ENCODE measurements at places on chromosomes 6 and 20.

- DNase-seq = peak; percentile 55
These were observed 518.6 kb downstream of the BMP2 start for GRCh38 chr20:7285918-7286556.

- DNase-seq = no peak
These were observed 20.5 kb upstream of the TMEM181 start for GRCh38 chr6:158539413-158539812.

DNA sequence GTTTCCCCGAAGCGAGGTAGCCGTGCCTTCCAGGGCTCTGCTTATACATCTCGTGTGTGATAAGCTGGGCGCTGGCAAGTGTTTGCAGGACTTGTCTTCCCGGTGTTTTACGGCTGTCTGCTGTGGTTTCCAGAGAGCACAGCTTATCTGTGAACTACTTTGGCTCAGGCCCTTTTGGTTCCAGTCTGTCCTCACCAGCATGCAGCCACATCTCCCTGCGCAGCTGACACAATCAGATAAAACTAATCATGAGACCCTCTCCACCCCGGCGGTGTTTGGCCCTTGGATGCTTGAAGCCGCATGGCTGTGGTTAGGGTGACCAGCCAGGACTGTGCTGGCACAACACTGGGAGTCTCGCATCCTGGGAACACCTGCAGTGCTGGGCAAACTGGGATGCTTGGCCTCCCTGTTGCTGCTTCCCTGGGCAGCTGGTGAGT, 241.8 kb upstream of the FOXQ1 start:
- no peak for DNase-seq

GRCh38 chr20:44404204-44405181, 49.0 kb downstream of the HNF4A start:
- peak; percentile 41 for DNase-seq

GRCh38 chr20:50587291-50587961, 77.2 kb downstream of the PTPN1 start:
- no peak for DNase-seq

GRCh38 chr20:39309458-39309857, 347.3 kb downstream of the DHX35 start:
- no peak for DNase-seq

GRCh38 chr20:29301624-29302259, 1955.7 kb upstream of the DEFB115 start:
- DNase-seq = no peak

- DNase-seq = no peak
These were observed 15.4 kb downstream of the METTL24 start for GRCh38 chr6:110342759-110343158.

DNA sequence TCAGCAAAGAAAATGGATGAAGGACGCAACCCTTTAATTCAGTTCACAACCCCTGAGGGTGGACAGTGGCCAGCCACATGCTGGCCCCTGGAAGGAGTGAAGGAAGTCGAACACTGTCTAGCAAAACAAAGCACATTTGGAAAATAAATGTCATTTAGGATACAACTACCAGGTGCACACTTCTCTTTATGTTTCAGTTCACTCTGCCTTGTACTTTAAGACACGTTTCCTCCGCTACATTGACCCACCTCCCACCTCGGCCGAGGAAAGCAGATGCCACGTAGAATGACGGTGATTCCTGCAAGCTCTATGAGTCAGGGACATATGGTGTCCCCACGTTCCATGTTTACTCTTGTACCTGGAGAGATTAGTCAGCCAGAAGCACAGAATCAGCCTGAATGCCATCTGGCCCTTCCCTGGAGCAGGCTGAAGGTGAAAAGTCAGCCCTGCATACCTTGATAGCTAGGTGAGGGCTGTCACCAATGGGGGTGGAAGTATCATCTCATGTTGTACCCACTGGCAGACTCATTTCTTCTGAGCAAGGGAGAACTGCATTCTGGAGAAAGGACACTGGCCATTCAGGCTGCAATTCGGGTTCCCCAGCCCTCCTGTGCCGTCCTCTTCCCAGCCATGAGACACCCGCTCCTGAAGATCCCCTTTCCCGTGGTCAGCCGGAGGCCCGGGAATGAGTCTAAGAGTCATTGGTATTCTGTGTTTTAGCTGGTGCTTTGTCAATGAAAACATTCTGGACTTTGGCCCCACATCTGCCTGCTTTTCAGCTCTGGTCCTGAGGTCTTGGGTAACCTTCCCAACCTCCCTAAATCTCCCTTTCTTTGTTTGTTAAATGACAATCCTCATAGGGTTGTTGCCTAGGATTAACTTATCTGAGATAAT, 60.6 kb downstream of the FOXA2 start:
- no peak for DNase-seq

DNA sequence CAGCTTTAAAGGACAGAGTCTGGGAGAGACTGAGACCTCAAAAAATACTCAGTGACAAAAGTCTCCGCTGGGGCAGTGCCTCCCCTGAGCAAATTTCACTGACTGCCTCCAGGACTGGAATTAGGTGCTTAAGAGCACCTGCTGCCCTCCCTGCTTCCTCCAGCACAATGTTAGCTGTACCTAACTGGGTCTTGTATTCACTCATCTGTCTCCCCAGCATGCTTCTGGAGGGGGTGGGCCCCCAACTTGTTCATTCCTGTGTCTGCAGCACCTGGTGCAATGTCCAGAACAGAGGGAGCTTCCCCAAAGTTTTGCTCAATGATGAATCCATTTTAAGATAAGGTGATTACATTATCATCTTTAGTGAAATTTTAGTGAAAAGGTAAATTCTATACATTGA, 650.7 kb downstream of the KIF16B start:
- no peak for DNase-seq

DNA sequence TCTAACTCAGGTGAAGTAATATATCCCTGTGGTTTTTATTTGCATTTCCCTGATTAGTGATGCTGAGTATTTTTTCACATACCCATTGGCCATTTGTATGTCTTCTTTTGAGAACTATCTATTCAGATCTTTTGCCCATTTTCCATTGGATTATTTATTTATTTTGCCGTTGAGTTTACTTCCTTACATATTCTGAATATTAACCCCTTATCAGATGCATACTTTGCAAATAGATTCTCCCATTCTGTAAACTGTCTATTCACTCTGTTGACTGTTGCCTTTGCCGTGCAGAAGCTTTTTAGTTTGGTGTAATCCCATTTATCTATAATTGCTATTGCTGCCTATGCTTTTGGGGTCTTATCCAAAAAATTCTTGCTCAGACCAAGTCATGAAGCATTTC, 336.9 kb downstream of the BTBD9 start:
- no peak for DNase-seq

DNA sequence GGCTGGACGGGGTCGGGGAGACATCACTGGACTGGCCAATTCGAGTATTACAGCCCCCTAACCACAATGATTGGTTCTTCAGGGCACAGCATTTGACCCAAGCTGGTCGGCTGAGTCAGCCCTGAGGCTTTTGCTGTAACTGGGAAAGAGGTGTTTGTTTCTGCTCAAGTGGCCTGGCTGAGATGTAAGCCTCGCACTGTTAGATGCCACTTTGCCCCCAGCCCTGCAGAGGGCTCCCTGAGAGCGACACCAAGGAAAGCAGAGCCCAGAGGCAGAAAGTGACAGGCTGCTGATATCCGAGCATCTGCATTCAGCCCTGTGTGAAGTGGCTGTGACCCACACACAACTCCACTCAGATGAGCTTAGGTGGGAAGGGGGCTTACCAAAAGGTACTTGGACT, 19.4 kb downstream of the ERGIC3 start:
- no peak for DNase-seq

GRCh38 chr6:35016502-35017321, 124.4 kb downstream of the TCP11 start:
- no peak for DNase-seq

GRCh38 chr6:142954844-142955243, 9.9 kb upstream of the HIVEP2 start:
- no peak for DNase-seq

GRCh38 chr6:137402143-137402680, 92.0 kb downstream of the OLIG3 start:
- DNase-seq = no peak

- no peak for DNase-seq
These were observed 189.0 kb downstream of the ANKRD60 start for GRCh38 chr20:58039274-58040092.

GRCh38 chr6:36139991-36140710, 9.8 kb downstream of the MAPK13 start:
- no peak for DNase-seq

GRCh38 chr6:16227605-16228004, 10.8 kb upstream of the GMPR start:
- DNase-seq = no peak

DNA sequence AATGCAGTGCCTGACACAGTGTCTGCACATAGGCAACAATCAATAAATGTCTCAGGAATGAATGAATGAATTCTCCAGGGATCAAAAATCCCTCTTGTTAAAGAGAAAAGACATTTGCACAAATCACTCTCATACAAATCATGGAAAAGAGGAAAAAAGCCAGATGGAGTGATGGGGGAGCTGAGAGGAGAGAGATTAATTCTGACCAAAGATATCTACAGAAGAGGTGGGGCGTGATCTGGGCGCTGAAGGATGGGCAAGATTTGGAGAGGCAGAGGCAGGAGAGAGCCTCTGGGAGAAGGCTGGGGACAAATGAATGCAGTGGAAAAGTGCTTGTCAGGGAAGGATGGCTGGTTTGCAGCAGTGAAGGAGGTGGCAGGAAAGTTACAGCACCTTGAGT, 142.9 kb upstream of the BACH2 start:
- no peak for DNase-seq

- no peak for DNase-seq
These were observed 55.2 kb downstream of the NEDD9 start for GRCh38 chr6:11177271-11177670.

GRCh38 chr6:111676383-111676782, 70.7 kb upstream of the TRAF3IP2 start:
- DNase-seq = no peak

GRCh38 chr20:17507032-17507431, 24.1 kb downstream of the BFSP1 start:
- DNase-seq = no peak

- DNase-seq = no peak
These were observed 328.5 kb upstream of the QKI start for GRCh38 chr6:163085861-163086623.

DNA sequence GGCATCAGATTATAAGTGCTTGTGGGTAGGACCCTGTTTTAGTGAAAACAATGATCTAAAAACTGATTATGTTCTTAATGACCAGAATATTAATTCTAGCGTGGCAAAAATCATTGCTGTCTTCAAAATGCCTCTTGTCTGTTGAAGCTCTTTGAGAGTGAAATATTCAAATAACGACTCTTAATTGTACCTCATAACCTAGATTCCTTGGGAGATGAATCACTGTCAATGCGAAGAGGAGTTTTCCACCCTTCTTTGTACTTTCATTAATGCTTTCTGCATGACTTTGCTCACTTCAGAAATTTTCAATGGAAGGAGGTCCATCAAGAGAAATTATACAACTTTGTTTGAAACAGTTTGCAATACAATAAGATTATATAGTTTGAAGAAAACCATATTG, 71.5 kb downstream of the CRYBG1 start:
- no peak for DNase-seq

GRCh38 chr20:51500936-51501335, 41.6 kb downstream of the NFATC2 start:
- no peak for DNase-seq
